ENCODE measurements at places on chromosomes 7 and 10.

DNA sequence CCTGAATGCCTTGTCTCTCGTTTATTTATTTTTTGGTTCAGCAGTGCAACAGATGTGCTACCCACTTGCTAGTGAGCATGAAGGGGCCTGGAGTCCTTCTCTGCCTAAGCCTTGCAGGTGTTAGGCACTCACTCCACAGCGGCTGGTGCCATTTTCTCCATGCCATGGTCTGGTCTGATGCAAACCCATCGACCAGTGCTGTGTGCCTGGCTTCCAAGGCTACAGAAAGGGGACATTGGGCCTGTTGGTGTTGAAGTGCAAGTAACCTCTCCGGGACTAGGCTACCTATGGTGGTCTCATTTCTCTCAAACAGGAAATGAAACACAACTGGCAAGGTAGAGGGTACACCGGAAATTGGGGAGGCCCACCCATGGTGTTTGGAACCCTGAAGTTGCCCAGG lies 198.1 kb downstream of the ADARB2 start:
- DNase-seq: no peak

DNA sequence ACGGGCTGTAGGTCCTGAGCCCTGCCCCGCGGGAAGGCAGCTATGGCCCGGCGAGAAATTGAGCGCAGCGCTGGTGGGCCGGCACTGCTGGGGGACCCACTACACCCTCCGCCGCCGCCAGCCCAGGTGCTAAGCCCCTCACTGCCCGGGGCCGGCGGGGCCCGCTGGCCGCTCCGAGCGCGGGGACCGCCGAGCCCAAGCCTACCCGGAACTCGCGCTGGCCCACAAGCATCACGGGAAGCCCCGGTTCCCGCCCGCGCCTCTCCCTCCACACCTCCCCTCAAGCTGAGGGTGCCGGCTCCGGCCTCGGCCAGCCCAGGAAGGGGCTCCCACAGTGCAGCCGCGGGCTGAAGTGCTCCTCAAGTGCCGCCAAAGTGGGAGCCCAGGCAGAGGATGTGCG lies 5.5 kb upstream of the CACUL1 start:
- DNase-seq: no peak

- DNase-seq: no peak
These were observed 49.1 kb downstream of the GRB10 start for GRCh38 chr7:50733552-50733951.

DNA sequence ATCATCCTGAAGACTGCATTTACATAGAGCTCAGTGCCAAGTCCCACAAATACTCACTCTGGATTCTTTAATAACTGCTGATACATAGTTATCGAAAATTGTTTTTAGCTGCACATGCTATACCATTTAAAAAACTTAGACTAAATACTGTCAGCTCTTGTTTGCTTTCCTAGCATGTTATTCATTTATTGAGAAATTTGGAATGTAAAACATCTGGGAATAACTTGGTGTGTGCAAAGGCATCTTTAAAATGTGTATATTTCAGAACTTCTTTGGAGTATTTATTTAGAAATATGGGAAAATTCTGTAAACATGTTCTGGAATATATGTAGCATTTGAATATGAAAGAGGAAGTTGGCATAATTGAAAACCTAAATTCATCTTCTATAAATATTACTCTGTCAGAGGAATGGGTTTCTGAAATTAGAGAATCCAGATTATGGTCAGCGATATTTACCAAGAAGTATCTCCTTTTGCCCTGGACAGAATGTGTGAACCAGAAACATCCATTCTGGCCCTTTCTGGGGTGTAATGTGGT lies 119.7 kb downstream of the ARID5B start:
- DNase-seq: no peak

GRCh38 chr10:92972066-92972870 lies 88.3 kb upstream of the CYP26C1 start:
- no peak for DNase-seq

- no peak for DNase-seq
These were observed 19.6 kb upstream of the ADD3 start for GRCh38 chr10:109988212-109988596.

GRCh38 chr7:114507381-114507780 lies 92.8 kb downstream of the FOXP2 start:
- DNase-seq: no peak

DNA sequence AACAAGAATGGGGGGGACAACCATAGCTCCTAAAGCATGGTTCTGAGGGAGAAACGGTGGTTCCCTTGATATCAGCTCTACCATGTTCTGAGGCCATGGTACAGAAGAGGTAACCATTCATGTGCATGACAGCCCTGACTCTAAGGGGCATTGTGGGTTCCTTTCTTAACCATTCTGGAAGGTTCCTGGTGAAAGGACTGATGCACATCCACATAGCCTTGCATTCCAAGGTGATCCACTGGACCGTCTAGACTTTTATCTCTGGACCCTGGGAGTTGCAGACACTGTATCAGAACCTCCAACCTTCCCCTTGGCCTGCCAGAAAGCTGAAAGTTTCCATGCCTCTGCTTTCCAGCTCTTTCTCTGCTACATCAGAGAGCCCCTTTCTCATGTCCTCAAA lies 344.3 kb downstream of the KCNMA1 start:
- no peak for DNase-seq

DNA sequence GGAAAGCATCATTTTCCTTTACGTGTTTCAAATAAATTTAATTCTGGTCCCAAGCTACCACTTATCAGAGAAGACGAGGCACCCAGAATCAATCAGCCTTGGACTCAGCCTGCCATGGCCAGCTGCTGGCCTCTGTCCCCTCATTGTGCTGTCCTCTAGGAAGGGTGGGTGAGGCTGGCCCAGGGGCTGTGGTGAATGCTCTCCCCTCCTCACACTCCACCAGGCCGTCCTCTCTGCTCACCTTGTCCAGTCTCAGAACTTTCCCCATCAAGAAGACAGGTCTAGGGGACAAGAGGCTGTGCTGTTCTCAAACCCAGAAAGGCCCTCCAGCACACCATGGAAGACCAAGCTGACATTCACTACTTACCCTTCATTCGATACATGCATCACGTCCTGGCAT lies 36.4 kb downstream of the CXCL12 start:
- no peak for DNase-seq

GRCh38 chr10:70078329-70078728 lies 25.7 kb downstream of the MACROH2A2 start:
- DNase-seq: no peak

- DNase-seq: no peak
These were observed 25.6 kb downstream of the KCNH2 start for GRCh38 chr7:150952331-150953050.

- no peak for DNase-seq
These were observed 103.8 kb downstream of the INPP5A start for GRCh38 chr10:132641401-132641800.

DNA sequence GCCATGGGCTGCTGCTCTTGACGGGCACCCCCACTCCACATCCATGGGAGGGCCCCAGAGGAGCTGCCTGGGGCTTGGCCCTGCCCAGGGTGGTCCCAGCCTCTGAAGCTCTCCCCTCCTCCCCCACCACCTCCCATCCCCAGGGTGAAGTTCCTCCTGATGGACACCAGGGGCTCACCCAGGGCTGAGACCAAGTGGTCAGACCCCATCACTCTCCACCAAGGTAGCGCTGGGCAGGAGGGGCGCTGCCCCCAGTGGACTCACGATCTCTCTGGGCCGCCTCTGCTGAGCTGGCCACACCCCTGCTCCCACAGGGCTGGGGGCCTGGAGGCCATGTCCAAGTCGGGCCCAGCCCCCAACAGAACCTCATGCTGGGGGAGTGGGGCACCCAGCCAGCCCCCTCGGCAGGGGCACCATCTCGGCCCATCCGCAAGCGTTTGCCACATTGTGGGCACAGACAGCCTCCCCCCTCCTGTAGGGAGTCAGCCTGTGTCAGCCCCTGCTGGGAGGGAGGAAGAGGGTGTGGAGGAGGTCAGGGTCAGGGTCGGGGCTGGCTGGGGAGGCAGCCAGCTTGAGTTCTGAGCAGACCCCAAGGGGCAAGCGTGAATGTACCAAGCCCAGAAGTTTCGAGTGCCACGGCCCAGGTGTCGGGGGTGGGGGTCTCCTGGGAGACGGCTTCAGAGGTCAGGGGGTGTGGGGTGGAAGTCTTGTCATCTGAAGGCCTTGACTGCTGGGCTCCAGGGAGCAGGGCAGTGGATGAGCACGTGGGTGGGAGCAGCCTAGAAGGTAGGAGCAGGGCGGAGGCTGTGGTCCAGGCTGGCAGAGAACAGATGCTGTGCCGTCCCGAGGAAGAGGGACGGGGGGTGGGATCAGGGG lies 2.8 kb downstream of the UPK3B start:
- DNase-seq: peak; percentile 92

DNA sequence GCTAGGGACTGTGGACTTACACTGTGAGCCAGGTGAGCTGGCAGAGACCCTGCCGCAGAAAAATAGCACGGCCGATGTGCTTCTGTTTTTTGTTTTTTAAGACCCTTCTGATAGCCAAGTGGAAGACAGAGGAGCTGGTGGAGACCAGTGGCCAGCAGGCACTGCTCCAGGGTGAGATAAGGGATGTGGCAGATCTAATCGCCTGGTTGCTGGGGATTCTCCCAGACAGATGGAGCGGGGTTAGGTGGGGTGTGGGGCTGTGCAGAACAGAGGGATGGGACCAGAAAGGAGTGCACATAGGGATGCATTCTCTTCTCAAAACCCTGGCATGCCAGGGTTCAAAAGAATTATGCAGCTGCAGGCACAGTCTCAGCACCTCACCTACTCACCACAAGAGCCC lies 82.2 kb downstream of the VOPP1 start:
- DNase-seq: no peak

GRCh38 chr7:37284805-37285231 lies 163.8 kb downstream of the ELMO1 start:
- no peak for DNase-seq

DNA sequence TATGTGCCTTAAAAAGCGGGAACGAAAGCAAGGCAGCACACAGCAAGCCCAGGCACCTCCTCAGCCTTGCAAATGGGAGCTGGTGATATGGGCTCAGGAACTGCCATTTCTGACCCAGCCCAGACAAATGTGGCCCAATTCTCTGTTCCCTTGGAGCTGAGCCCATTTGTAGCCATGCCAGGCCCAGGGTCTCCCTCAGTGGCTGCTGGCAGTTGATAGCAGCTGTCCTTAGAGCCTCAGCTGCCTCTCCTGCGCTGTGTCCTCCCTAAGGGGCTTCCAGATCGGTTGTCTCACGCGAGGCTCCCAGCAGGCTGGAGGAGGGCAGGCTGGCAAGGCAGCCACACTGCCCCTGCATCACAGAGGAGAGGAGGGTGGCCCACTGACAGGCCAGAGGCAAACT lies 275.8 kb downstream of the KCNMA1 start:
- no peak for DNase-seq

DNA sequence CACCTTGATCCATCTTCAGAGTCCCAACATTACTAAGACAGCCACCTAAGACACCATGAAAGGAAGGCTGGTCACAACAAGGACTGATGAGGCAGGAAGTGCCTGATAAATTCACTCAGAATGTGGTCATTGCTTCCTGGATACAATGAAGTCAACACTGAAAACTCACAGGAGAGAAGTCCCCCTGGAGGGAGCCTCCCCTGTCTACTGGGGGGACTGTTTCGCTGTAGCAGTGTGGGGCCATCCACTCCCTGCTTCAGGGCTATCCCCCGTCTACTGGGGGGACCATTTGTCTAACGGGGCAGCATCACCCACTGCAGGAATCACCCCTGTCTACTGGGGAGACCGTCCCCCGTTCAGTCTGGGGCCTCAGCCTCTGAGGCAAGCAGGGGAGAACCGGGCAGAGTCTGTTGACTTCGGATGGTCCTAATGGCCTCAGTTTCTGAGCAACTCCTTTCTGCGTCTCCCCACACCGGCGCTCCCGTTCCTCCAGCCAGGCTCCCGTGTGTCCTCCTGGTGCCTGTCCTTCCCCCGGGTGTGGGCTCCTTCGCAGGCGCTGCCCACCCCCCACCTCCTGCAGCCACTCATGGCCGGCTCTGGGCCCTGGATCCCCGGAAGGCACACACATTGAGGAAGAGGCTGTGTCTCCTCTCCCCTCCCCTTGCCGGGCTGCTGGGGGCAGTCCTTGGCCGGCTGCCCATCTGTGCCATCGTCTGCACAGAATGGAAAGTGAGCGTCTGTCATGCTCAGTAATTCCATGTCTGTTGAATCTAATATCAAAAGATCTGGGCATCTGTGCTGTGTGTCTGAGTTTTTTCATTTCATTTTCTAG lies 59.9 kb upstream of the DNAJB6 start:
- no peak for DNase-seq

DNA sequence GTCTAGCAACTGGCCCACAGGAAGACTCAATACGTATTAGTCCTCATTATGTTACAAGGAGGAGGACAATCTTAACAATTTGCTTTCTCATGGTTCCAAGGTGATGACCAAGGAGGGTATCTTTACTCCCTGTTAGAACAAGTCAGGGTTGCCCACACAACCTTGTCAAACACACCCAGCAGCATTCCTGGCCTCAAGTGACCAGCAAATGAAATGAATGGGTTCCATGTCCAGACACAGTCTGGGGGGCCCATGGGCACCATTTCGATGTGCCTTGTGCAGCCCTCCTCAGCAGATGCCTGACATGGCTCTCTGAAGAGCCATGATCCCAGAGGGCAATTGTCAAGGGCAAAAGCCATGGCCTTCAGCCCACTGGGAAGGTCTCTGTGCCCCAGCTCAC lies 40.8 kb downstream of the ANXA8 start:
- no peak for DNase-seq

DNA sequence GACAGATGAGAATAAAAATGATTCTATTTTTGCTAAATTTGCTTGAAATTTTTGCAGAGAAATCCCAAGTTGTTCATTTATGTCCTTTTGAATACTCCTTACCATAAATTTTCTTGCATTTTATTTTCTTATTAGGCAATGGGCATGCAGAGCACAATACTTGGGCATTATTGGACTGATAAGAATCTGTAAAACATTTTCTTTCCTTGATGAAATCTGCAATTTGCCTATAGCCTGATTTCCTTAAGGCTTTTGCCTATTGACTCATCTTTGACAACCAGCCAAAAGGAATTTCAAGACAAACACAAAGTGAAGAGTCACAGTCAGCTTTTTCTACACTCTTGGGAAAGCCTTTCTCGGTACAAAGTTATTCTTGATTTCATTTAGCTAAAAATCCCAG lies 30.5 kb upstream of the GNAT3 start:
- no peak for DNase-seq

DNA sequence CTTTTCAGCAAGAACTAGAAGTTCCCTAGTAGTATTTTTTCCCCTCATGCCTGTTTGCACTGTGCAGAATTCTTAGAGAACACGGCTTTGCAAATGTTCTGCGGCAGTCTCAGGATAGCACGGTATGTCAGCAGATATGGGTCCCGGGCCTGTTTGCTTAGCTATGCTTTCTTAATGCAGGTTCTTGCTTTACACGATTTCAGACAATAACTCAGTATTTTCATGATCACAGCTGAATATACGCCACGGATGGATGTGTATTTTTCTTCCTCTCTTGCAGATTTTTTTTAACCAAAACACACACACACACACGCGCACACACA lies 137.3 kb downstream of the HECW1 start:
- no peak for DNase-seq

Measured in vagina (tissue), 2 donors.